Epithelial cell of proximal tubule (primary cell): ENCODE measurements at places on chromosomes 11 and 22.

GRCh38 chr11:76598426-76598839 is 72.1 kb downstream of the LRRC32 start:
- no peak for DNase-seq

DNA sequence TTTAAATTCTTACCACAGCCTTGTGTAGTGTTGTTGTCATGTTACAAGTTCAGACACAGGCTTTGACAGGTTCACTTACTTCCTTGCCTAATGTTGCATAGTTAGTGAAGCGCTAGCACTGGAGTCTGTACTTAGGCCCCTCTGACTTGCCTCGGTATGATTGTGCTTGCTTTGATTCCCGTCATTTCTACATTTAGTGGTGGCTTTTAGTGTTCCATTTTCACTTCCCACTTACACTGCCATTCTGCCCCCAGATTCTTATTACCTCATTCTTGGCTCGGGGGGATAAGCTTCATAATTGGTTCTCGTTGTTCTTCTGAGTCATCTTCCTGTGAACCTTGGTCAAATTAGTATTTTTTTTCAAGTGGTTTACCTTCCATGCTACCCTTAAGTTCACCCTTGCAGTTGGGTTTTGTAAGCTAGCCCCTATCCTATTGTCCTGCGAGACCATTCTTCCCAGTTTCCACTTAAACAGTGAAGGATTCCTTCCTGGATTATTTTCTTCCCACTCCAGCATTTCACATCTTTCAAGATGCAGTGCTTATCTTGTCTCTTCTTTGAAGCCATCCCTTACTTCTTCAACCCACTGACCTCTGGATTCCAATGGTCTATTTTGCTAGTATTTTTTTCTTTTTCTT is 68.7 kb downstream of the DDX10 start:
- peak; percentile 58 for DNase-seq

DNA sequence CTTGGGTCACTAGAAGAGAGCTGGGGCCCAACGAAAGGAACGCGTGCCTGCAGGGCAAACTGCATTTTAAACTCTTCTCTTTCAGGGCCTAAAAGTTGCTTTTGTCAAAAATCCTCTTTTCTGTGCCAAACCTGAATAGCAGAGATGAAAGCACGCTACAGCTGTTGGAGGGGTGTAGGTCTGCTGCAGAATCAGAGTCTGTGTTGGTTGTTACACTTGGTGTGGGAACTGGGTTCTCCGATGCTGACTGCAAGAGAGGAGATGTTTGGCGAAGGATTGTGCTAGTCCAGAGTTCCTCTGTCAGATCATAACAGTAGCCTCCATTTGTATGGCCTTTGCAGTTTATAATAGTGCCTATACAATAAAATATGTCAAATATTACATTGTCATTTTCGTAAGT is 41.8 kb downstream of the BARX2 start:
- no peak for DNase-seq

DNA sequence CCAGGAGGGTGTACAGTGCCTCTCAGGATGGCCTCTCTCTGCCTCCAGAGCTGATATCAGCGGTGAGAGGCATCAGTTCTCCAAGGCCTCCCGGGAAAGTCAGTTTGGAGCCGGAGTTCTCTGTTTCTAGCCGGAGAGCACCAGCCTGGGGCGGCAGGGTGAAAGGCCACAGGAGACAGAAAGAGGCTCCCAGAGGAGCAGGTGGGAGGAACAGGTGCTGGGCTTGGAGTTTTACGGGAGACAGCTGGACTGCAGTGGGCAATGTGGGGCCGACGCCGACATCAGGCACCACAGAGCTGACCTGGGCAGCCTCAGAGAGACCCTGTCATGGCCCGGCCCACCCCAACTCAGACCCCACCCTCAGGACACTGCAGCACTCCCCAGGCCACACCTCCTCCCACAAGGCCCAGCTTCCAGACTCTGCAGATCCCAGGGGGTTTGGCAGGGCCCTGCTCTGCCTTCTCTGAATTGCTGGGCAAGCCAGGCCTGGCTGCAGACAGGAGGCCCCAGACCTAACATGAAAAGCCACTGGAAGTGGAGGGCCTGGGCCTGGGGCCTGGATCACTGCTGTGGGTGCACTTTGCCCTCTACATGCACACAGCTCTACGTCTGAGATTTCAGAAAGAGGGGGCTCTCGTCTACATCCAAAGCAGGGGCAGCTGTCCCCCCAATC is 885.6 kb downstream of the BRD1 start:
- DNase-seq, result no peak

DNA sequence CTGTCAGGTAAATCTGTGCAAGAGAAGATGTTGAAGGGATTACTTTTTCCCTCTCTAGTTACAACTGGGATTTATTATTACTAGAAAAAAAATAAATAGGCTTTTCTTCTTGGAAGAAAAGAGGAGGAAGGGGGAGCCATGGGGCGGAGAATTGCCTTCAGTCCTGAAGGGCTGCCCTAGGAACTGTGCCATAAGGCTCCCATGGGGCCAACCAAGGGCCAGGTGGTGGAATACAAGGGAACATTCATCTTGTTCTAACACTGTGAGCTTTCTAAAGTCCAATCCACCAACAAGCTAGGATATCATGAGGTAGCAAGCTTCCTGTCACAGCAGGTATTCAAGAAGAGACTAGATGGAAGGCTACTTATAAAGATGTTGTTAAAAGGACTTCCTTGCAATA is 24.8 kb upstream of the NRIP3 start:
- no peak for DNase-seq

GRCh38 chr11:87281496-87281895 is 243.8 kb downstream of the TMEM135 start:
- DNase-seq, result no peak

DNA sequence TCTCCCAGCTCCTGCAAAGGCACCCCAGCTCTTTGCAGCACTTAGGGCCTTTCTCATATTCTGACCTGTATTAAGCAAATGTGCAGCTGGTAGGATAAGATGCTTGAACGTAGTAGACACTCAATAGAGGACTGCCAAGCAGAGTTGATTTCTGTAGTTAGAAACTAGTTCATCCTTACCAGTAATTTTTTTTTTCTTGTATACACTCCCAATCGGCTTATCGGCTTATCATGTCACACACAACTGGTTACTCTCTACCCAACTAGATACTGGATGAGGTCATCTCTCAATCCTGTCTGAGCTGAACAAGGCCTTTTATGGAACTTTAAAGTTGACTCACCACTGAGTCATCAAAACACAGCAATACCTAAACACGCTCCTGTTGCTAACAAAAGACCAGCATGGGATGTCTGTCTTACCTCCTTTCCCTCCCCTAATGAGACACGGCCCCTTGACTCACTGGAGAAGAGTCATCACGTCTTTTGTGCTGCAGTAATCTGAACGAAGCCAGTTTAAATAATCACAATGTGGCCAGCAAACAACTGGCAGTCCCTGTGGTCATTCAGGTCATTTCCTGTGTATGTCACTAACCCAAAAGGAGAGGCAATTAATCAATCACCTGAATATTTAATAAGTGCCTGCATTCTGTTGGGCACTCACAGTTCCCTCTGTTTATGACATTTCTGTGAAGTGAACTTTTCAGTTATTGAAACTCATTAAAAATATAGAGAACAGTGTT is 7.5 kb upstream of the WEE1 start:
- peak; percentile 100 for DNase-seq

GRCh38 chr11:111518668-111519067 is 4.1 kb downstream of the HOATZ start:
- no peak for DNase-seq

DNA sequence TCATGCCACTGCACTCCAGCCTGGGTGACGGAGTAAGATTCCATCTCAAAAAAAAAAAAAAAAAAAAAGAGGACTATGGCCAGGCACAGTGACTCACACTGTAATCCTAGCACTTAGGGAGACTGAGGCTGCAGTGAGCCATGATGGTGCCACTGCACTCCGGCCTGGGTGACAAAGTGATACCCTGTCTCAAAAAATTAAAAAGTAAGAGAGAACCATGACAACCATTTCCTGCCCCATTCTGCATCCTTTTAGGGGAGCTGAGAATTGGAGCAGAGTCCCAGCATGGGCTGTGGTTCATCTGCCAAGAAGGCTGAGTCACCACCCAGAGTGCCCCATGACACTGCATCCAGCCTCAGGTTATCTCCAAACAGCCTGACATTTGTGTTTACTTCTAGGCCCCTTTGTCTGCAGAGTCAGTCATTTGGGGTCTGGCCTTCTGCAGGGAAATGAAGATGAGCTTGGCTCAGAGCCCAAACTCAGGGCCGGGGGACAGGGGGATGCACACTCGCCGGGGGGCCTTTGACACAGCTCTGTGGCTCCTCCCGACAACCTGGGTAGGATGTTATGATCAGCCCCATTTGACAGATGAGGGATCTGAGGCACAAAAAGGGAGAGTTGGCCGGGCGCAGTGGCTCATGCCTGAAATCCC is 4.7 kb downstream of the CSDC2 start:
- DNase-seq, result no peak

DNA sequence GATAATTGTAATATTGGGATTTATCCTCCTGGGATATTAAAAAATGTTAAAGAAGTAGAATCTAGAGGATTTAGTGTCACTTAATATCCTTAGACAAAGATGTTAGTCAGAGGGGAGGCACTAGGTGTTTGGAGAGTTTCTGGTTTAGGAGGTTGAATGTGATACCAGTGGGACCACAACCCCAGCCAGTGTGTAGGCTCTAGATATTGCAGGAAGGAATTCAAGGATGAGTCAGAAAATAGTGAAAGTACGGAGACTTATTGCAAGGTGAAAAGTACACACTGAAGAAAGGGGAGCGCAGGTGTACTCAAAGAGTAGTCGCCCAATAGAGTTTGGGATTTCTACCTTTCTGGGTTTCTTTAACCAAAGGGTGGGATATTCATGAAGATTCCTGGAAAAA is 5.7 kb upstream of the TMEM41B start:
- no peak for DNase-seq

DNA sequence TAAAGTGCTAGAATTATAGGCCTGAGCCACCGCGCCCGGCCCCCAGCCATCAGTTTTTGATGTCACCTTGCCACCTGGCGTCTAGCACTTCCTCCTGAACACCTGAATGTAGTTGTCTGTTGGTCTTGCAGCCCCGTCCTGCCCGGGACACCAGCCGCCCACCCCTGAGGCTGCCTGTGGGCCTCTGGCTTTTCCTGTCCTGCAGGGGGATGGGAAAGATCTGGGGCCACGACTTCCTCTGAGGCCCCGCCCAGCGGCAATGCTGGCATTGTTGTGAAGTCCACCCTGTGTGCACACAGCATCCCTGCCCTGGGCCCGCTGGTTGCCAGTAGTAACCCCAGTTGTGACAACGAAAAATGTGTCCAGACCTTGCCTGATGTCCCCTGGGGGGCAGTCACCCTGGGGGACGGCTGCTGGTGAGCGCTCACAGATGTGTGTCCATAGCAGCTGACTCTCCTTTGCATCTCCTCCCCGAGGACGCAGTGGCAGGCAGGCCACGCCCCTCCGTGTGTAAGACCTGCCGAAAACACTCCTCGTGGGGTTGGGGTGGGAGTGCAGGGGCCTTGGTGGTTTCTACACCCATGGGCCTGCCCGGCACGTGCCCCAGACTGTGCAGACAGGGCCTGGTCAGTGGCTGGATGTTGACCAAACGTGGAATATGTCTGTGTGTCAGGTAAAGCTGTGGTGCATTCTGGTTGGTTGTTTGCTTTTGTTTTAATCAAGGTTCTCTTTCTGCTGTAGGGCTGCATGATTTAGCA is 6.8 kb downstream of the SELENOO start:
- no peak for DNase-seq

GRCh38 chr11:24496736-24497725 is at the start of gene LUZP2:
Gene LUZP2, plus strand, starts transcription at chr11:24497053.
- no peak for DNase-seq

DNA sequence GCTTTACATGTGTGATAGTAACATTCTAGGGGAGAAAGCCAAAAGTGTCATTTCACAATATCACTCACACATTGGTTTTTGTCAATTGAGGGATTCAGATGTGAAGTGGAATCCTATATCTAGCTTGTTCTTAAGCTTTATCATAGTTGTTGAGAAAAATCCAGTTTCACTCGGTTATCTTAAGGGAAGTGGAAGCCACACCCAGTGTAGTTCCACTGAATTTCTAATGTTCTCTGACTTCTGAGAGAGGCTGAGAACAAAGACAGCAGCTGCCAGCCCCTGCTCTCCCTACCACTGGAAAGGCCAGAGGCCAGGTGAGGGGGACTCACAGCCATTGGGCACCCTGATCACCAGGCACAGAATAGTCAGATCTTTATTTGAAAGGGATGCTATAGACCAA is 53.7 kb downstream of the THAP12 start:
- DNase-seq, result no peak

DNA sequence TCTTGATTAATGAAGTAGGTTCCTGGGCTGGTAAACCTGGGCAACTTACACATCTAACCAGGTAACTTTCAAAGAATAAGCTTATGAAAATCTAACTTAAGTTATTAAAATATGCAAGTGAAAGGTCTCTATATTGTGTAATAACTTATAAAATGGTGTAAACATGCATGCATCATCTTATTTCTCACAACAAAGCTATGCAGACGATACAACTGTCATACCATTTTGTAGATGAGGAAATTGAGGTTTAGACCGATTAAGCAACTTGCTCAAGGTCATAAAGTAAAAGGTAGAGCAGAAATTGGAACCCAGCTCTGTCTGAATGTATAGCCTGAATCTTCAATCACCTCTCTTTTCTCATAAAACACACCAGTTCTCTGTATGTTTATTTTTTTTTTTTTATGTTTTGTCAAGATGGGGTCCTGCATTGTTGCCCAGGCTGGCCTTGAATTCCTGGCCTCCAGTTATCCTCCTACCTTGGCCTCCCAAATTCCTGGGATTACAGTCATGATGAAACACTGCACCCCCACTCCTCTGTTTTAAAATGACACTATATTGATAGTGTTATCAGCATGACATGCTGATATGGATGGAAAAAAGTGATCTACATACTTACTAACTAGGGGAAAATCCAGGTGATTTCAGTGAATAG is 109.6 kb downstream of the SGSM3 start:
- DNase-seq, result no peak

GRCh38 chr11:106032861-106033260 is 10.8 kb upstream of the MSANTD4 start:
- no peak for DNase-seq

GRCh38 chr11:15396778-15397177 is 282.1 kb downstream of the INSC start:
- DNase-seq, result no peak

GRCh38 chr11:84886344-84886743 is 740.8 kb downstream of the DLG2 start:
- no peak for DNase-seq

GRCh38 chr11:90476442-90477007 is 253.7 kb upstream of the CHORDC1 start:
- DNase-seq, result peak; percentile 41

- no peak for DNase-seq
Measured at GRCh38 chr11:45948356-45948755, 25.9 kb downstream of the LARGE2 start.

- no peak for DNase-seq
Measured at GRCh38 chr11:128802358-128802981, 64.6 kb downstream of the KCNJ1 start.

GRCh38 chr11:67551127-67551526 is 27.9 kb upstream of the CABP2 start:
- DNase-seq, result no peak
